ENCODE measurements at places on chromosomes 11 and 22.

DNA sequence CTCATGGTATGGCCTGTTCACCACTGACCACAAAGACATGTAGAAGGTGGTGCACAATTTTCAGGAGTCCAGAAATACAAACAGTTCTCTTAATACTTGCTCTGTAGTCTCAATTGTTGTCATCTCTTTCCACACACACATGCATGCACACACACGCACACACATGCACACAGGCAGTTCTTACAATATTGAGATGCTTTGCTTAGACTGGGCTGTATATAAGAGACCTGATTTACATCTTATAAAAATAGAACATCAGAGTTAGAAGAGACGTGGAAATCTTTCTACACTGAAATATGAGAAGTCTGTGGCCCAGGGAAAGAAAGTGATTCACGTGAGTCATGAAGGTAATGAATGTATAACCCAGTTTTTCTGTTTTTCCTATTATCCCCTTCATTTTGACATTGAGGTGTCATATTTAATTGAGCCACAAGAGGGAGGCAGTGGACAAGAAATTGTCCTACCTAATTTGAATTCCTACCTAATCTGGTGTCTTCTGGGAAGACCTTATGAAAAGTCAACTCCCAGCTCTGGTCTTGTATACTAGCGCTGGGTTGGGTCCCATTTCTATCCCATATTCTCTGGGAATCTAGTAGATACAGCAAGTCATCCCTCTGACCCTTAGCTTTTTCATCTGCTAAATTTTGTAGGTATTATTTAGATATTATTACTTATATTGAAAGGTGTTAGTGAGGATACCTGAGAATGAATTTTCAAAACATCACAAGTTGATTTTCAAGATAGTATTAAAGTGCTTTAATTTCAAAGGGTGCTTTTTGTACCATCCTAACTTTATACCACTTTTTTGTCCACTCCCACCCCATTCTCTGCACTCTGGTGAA lies 14.9 kb upstream of the MS4A4A start:
- no peak for DNase-seq

GRCh38 chr11:50174189-50174588 lies 141.5 kb downstream of the OR4C45 start:
- DNase-seq, result no peak

GRCh38 chr22:38346506-38346905 lies 29.3 kb upstream of the CSNK1E start:
- no peak for DNase-seq

GRCh38 chr11:121557348-121557747 lies 104.6 kb upstream of the SORL1-AS1 start:
- DNase-seq, result no peak

DNA sequence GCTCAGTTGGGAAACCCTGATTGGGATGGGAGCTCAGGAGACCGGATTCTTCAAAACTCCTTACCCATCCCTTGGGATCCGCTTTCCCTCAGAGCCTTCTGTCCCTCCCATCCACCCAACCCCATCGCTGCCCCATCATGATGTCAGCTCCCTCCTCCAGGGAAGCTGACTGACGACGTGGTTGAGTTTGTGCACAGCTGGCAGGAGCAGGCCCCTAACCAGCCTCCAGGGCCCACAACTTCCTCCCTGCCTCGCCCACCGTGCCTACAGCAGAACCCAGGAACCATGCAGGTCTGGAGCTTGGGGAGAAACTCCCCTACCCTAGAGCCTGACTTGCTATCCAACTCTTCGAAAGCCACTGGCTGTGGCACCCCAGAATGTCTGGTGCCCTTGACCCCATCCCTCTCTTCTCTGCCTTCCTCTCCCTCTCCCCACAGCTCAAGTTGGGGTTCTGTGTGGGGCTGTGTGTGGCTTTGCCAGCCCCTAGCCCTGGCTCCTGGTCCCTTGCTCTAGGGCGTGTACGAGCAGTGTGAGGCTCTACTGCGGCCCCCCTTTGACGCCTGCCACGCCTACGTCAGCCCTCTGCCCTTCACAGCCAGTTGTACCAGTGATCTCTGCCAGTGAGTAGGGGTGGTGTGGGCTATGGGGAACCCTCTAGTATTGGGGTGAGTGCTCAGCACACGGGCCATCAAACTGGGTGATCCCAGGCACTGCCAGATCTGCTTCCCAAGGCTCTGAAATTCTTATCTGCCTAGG lies 11.1 kb downstream of the OTOG start:
- peak; percentile 5 for DNase-seq

- DNase-seq, result peak; percentile 18
These were observed 61.5 kb upstream of the SLC25A18 start for GRCh38 chr22:17501679-17502285.

- no peak for DNase-seq
These were observed 89.3 kb upstream of the CEP126 start for GRCh38 chr11:101825531-101825930.

- no peak for DNase-seq
These were observed 33.6 kb upstream of the TECTA start for GRCh38 chr11:121067453-121067852.

- DNase-seq, result no peak
These were observed 89.1 kb downstream of the TRIM44 start for GRCh38 chr11:35751664-35752061.

- peak; percentile 52 for DNase-seq
These were observed 789 bp upstream of the KDM2A start for GRCh38 chr11:67118181-67118766.

DNA sequence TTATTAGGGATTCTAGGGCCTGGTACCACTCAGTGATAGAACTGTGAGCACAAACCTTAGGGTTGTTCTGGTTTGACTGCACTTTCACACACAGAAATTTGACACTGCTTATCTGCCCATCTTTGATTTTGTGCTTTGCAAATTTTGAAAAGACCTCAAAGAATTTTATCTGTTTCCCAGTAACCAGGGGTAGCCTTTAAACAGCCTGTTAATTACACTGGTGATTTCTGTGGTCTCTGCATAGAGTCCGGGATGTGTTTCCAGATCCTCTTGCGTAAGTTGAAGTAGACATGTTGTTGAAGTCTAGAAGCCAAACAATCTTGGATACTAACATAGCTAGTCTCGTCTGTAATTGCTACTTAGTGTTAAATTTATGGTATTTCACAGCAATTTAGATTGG lies 75.3 kb downstream of the C22orf31 start:
- DNase-seq, result no peak

DNA sequence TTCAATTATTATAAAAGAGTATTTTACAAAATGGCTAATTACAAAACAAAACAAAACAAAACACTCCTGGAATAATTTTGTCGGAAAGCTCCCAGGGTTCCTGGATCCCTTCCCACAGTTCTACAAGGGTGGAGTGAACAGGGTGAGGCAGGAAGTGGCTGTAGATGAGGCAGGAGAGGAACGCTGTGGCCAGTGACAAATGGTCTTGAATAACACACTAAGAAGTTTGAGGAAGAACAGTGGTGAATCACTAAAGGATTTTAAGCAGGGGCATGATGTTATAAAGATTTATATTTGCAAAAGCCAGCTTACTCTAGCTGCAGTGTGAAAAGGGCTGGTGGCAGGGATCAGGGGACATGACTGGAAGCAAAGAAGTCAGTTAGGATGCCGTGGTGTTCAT lies 33.8 kb upstream of the APOA1 start:
- no peak for DNase-seq

DNA sequence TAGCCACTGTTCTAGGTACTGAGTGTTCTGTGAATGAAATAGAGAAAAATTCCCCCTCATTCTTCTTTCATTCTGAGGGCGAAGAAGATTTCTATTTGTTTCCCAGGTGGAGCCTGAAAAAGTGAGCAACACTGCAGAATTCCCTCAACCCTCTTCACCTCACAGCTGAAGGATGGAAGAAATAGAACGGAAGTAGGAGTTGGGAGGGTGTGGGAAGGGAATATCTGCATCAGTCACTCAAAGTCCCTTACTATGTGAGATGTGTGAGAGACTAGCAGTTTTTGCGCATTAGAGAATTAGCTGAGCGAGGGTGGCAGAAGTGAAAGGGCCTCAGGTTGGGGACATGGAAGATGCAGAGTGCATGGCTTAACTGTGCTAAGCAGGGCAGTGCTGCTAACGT lies 88.4 kb downstream of the ENTHD1 start:
- no peak for DNase-seq

GRCh38 chr11:60972182-60973030 lies 926 bp downstream of the CD6 start:
- peak; percentile 53 for DNase-seq

DNA sequence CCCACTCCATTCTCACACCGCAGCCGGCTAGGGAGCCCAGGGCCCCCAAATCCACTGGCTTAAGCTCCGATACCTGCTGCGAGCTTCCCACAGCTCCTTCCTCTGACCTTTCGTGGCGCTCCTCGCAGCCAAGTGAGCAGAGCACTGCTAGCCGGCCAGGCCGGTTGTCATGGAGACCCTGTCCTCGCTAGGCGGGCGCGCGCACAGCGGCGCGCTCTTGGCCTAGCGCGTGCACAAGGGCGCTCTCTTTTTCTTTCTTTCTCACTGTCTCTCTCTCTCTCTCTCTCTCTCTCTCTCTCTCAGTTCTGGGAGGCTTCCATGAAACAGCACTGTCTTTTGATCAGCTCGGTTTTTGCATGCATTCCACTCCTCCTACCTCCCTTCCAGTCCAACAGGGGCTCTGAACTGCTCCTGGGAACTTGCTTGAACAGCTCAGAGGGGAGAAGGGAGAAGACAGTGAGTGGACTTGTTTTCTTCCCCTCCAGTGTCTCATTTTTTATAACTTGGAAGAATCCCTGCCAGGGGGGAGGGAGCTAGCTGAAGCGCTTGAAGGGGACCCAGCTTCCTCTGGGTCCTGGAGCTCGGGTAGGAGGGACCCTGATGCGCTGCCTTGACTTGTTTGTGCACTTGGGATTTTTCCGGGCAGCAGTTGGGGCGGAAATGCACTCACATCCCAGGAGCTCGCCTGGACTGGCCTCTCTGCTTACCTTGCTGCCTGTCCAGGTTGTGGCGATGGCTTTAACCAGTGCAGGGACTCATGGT lies 100.3 kb upstream of the AKIP1 start:
- no peak for DNase-seq

- no peak for DNase-seq
These were observed 21.6 kb upstream of the SYT12 start for GRCh38 chr11:67001332-67001731.

- no peak for DNase-seq
These were observed 737.2 kb downstream of the LRRC4C start for GRCh38 chr11:40722179-40722795.

DNA sequence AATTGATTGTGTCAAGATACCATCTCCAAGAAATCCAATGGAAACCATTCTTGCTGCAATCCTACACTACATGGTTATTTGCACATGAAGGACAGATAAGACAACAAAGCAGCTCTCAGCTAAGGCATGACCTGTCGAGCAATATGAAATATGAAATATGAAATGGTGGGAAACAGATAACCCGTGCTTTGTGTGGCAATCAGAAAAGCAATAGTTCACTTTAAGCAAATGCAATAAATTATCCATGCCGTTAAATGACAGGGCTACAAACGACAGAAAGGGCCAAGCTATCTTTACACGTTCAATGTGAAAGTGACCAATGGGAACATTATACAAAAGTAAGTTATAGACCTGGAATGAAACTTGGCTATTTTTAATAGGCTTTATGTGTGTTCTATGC lies 35.2 kb downstream of the KMT5B start:
- no peak for DNase-seq

DNA sequence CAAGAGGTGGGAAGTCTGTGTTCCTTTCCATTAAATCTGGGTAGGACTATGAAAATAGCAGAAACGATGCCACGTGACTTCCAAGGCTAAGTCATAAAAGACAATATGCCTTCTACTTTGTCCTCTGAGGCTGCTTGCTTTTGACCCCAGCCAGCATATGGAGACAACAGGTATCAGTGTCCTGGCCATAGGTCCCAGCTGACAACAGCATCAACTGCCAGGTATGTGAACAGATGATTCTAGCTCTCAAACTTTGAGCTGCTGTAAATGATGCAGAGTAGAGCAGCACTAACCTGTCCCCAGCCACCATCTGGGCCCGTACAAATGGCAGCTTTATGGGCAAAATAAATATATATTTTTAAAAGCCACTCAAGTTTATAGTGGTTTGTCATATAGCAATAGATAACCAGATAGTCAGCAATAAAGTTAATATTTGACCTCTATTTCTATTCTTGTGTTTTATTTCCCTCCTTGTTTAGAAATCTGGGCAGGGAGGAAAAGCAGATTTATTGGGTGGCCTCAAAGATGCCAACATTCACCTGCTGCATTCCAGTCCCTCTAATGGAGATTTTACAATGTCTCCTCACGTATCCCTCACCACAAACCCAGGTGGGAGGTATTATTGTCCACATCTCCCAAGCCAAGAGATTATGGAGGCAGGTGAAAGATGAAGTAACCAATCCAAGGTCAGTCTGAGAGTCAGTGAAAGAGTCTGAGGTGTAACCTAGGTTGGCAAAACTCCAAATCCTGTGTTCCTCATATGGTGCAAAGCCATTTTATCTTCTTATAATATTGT lies 209.6 kb upstream of the LARGE1 start:
- DNase-seq, result no peak

GRCh38 chr22:29004647-29005371 lies 56.8 kb downstream of the C22orf31 start:
- no peak for DNase-seq

GRCh38 chr11:1751999-1752906 lies 1.9 kb upstream of the IFITM10 start:
- DNase-seq, result no peak

DNA sequence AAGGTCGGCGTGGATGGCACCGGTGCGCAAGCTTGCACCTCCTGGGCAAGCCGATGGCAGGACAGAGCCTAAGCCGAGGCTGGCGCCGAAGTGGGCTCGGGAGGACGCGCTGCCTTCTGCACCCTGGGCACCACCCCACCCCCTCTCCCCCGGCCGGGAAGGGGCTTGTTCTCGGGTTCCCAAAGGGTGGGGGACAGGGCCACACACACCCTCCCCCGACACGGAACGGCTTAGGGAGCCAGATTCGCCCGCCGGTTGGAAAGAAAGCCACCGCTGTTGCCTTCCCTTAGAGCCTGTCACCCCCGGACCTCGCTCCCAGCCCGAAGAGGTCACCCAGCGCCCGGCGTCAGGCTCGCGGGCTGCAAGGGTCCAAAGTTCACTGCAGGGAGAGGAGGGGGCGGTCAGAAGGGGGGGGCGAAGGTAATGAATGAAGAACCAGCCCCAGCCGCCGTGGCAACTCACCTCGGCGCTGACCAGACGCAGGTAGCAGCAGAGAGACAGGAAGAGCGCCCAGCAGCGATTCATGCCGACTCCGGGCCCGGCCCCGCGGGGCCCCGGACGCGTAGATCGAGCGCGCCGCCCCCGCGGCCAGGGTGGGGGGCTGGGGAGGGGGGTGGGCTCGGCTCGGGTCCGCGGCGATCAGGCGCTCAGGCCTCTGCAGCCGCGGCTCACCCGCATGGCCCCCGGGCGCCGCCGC lies 1.2 kb downstream of the PDGFB start:
- DNase-seq, result no peak

- DNase-seq, result no peak
These were observed 98.8 kb downstream of the HSD17B12 start for GRCh38 chr11:43779306-43779705.

GRCh38 chr11:100863080-100863581 lies 176.0 kb downstream of the ARHGAP42 start:
- DNase-seq, result no peak

Data from CD4-positive, alpha-beta T cell treated with Interleukin-15 for 1 hour (primary cell).